Activated T-cell treated with anti-CD3 and anti-CD28 coated beads, Interleukin-2, amount 50 U/mL, for 72 hours (primary cell): ENCODE measurements at places on chromosomes 4 and X. TPM values are rescaled to one million over a fixed set of nuclear protein-coding genes. Genes with fewer than 3 reads are reported as not detected.

GRCh38 chr4:82866706-82867385 is 24.1 kb downstream of the SEC31A start:
- peaks cover 34% of the 10 kb centered on the region for H3K4me1 ChIP-seq
- H3K27ac ChIP-seq, result no peak overlapping the region
- H3K36me3 ChIP-seq, result peaks cover 10% of the 10 kb centered on the region
- no peaks in the 10 kb centered on the region for H3K27me3 ChIP-seq

Gene FABP2
- not detected for total RNA-seq

DNA sequence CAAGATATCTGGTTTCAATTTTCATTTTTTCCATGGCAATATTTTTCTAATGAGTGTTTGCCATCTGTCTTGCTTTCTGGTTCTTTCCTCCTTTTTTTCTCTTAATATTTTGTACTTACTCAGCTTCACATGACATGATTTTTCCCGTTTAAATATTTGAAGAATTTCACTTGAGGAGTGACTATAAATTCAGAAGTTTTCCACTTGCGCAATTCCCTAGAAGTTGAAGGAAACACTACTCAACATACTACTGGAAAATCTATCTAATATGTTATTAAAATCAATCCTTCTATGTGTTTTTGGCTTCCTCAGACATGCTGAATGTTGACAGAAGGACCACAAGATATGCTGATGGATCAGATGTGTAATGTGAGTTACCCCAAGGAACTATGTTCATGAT is 36.8 kb upstream of the BANK1 start:
- no peak overlapping the region for H3K27ac ChIP-seq
- peaks cover 2% of the 10 kb centered on the region for H3K36me3 ChIP-seq
- H3K4me3 ChIP-seq, result no peak overlapping the region
- no peak for DNase-seq
- H3K27me3 ChIP-seq, result no peaks in the 10 kb centered on the region
- no peaks in the 10 kb centered on the region for H3K4me1 ChIP-seq

- no peak overlapping the region for H3K27ac ChIP-seq
- no peak overlapping the region for H3K4me3 ChIP-seq
- H3K4me1 ChIP-seq, result no peaks in the 10 kb centered on the region
- H3K36me3 ChIP-seq, result no peaks in the 10 kb centered on the region
- DNase-seq, result no peak
- no peaks in the 10 kb centered on the region for H3K27me3 ChIP-seq
Measured at GRCh38 chr4:66923081-66923865, 622.0 kb downstream of the CENPC start.

GRCh38 chrX:12570859-12571501 is 220.2 kb upstream of the PRPS2 start:
- no peaks in the 10 kb centered on the region for H3K4me1 ChIP-seq
- no peak overlapping the region for H3K27ac ChIP-seq
- DNase-seq, result no peak
- H3K4me3 ChIP-seq, result no peak overlapping the region
- H3K36me3 ChIP-seq, result no peaks in the 10 kb centered on the region

- H3K4me3 ChIP-seq, result no peak overlapping the region
- DNase-seq, result no peak
- H3K27me3 ChIP-seq, result no peaks in the 10 kb centered on the region
Measured at GRCh38 chr4:85761803-85762528, 287.0 kb downstream of the ARHGAP24 start.

DNA sequence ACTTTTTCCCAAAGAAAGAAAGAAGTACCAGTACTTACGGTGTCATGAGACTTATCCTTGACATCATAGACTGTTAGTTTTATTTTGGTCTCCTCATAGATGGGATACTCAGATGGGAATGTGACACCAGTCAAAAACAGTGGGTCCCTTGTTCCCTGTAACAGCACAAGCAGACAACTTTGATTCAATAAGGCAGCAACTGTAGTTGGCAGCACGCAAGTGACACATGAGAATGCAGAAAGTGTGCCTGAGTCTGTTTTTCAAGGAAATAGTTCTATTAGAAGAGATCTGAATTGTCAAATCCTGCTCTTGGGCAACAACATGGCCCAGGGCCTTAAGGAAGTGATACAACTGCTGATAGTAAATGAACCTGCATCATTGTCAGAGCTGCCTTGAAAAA is 443.2 kb downstream of the INPP4B start:
- H3K27ac ChIP-seq, result peak overlapping the region; percentile 92
- peaks cover 8% of the 10 kb centered on the region for H3K36me3 ChIP-seq
- no peaks in the 10 kb centered on the region for H3K27me3 ChIP-seq
- no peak for DNase-seq
- H3K4me3 ChIP-seq, result peak overlapping the region; percentile 96

Gene FAAH2
- total RNA-seq, result 29.4 TPM

DNA sequence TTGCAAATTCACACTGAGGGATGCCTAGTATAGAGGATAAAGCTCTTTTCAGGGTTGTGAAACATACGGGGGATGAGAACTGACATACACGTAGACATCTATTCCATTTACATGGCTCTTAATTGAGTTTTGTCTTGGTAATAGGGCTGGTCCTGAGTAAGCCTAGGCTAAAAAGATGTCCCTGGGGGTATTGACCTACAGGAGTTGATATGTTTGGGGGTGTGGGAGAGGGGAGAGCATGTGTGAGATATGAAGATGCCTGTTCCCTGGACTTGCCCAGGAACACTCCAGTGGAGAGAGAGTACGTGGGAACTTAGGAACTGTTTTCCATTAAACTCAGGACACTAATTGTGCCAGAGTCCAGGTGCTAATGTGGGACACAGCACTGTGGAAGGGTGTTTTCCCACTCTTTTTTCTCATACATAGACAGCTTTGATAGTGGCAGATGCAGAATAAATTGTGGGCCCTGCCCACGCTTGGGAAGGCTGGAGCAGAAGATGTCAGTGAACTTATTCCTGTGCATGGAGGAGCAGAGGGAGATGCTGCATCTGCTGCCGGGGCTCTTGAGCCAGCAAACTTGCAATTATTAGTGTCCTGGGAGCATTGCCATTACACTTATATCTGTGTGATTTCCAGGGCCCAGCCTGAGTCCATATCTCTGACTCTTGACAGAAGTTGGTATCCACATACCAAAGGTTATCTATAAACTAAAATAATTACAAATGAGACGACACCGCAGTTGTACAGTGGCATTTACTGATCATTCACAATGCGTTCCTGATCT is 20.7 kb downstream of the SYNPO2 start:
- no peak for DNase-seq
- H3K4me3 ChIP-seq, result no peak overlapping the region
- H3K4me1 ChIP-seq, result no peaks in the 10 kb centered on the region
- H3K27ac ChIP-seq, result no peak overlapping the region
- H3K27me3 ChIP-seq, result peaks cover 39% of the 10 kb centered on the region

GRCh38 chrX:132227383-132228112 is 8.3 kb upstream of the RAP2C start:
- DNase-seq, result no peak
- no peak overlapping the region for H3K27ac ChIP-seq
- H3K4me3 ChIP-seq, result no peak overlapping the region
- peaks cover 42% of the 10 kb centered on the region for H3K27me3 ChIP-seq

- H3K36me3 ChIP-seq, result peaks cover 2% of the 10 kb centered on the region
- peaks cover 78% of the 10 kb centered on the region for H3K27me3 ChIP-seq
- H3K27ac ChIP-seq, result no peak overlapping the region
- H3K4me1 ChIP-seq, result peaks cover 35% of the 10 kb centered on the region
- H3K4me3 ChIP-seq, result no peak overlapping the region
Measured at GRCh38 chr4:173503330-173504180, 26.5 kb downstream of the HAND2 start.
